ENCODE measurements at places on chromosomes 7 and 10.

GRCh38 chr10:99467236-99467999 is 37.0 kb upstream of the GOT1 start:
- DNase-seq: no peak

GRCh38 chr10:123470336-123470921 is 195.7 kb upstream of the GPR26 start:
- DNase-seq: no peak

DNA sequence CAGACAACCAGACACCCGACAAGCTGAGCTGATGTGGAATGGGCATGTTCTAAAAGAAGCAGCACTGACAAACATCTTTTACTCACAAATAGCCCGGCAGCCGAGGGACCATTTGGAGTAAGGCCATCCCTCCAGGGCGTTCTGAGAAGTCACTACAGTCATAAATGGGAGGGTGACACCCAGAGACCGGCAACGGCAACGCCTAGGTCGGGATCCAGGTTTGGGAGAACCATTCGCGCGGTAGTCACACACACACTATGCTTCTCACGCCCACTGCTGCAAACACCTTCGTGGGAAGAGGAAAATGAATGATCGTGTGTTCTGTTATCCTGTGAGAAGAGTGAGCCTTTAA is 9.8 kb downstream of the TNS3 start:
- DNase-seq: no peak

- DNase-seq: peak; percentile 78
Measured at GRCh38 chr10:71729161-71729636, 9.6 kb upstream of the C10orf105 start.

DNA sequence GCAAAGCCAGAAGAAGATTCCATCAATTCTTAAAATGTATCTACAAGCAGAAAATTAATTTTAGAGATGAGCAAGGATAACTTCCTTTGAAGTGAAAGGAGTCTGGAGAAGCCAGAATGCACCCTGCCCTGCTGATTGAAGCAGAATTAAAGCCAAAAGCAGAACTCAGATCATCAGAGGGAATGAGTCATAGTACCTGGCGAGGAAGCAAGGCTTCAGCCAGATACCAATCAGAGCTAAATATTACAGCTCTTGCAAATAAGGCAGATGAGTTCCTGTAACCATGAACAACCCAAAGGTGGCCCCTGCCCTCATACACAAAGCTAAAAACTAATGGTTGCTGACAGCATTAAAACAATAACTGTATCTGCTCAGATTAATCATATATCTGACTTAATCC is 10.4 kb downstream of the HTR7 start:
- DNase-seq: no peak

DNA sequence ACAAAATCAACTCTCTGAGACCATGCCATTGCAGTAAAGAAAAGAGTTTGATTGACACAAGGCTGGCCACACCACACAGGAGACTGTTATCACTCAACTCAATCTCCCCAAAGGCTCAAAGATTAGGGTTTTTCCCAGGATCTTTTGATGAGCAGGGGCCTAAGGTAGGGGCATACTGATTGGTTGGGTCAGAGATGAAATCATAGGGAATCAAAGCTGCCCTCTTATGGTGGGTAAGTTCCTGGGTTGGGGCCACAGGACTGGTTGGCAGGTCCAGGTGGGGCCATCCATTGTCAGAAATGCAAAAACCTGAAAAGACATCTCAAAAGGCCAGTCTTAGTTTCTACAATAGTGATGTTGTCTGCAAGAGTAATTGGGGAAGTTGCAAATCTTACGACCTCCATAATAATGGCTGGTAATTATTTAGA is 91.6 kb downstream of the AKR1D1 start:
- no peak for DNase-seq

DNA sequence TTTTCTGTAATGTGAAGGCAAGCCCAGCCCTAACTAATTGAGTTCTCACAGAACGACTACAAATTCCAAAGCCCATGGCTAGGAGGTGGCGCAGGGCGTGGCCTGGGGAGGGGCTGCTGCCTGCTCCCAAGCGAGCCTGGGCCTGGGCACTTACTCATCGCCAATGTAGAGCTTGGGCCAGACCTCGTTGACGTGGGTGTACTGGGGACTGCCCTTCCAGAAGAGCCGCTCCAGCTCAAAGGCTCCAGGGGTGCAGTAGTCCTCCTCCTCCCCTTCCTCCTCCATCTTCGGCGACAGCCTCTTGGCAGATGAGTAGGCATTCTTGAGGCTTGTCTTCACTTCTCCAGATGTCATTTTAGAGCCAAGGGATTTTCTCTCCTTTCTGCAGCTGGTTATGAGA is 53.3 kb upstream of the SAMD8 start:
- no peak for DNase-seq
